Activated naive CD4-positive, alpha-beta T cell treated with Interleukin-2 at 50 U/mL for 16 hours (primary cell): ENCODE measurements at places on chromosomes 4 and X.
A peak's percentile ranks its signal among the peaks of the same experiment; 100 is the strongest.

GRCh38 chr4:39660045-39660444 lies 21.4 kb upstream of the SMIM14 start:
- no peak for DNase-seq

DNA sequence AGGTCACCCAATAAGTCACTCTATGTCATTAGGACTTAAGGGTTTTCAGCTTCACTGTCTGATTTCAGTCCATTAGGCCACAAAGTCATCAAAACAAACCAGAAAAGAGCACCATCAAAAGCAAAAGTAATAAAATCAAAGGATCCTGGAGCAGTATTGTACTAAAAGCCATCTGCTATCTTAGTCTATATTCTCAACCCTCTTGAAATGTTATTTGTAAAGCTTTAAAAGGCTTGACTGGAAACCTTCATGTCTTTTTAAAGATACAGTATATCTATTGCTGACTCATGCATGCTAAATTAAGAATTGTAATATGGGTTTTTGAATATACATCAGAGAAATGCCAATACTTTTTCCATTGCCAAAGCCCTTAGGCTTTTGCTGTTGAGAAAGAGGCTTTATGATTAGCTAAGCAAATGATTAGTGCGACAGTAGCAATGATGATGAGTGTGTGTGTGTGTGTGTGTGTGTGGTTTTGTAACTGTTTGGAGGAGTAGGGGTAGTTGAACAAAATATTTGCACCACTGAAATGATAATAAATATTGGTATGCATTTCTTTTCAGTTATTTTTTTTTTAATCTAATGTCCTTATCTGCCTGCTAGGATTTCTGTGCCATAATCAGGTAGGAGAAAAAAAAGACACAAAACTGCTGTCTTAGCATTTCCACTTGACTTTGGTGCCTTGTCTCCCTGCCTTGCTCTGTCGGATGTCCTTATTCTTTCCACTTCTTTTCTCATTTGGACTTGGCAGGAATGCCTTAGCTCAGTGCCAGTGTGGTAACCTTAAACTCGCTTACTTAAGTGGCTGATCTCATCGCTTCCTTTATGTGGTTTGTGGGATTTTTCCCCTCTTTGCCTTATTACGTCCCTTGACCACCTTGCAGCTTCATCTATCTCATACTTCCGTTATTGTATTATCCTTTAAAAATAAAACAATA lies 119.7 kb downstream of the PCDH7 start:
- DNase-seq: no peak

GRCh38 chr4:82780752-82781231 lies 17.8 kb downstream of the SCD5 start:
- no peak for DNase-seq

DNA sequence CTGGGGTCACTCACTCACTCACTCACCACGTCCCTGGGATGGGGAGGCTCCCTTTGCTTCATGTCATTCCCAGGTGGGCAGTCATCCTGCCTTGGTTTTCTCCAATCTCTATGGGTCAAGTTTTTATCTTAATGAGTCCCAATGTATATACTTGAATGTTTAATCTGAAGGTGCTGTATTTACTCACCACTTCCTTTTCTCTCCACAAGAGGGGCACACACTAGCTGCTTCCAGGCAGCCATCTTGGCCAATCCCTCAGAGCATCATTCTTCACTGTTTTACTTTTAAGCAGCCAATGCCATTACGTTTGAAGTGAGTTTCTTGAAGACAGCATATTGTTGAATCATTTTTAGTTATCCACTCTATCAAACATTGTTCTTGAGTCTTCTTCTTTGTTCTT lies 153.4 kb upstream of the ARSJ start:
- DNase-seq: no peak

DNA sequence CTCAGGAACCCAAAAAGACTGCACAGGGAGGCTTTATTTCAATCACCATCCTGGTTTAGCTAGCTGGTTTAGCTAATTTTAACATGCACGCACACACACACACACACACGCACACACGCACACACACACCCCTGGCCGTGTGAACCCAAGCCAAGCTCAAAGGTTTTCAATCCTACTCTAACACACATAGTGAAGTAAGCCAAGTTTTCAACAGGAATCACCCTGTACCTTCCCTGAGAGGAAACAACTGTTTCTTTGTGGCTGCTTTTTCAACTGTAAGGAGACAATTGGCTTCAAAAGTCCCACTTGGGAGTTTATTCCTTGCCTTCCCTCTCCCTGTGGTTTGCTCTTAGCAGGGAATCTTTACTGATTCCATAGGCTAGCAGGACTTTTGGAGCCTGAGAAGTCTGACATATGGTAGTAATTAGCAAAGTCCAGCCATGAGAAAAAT lies 98.9 kb upstream of the BMP3 start:
- no peak for DNase-seq

- DNase-seq: no peak
Observed at GRCh38 chr4:84531689-84532088, 32.6 kb upstream of the NKX6-1 start.

DNA sequence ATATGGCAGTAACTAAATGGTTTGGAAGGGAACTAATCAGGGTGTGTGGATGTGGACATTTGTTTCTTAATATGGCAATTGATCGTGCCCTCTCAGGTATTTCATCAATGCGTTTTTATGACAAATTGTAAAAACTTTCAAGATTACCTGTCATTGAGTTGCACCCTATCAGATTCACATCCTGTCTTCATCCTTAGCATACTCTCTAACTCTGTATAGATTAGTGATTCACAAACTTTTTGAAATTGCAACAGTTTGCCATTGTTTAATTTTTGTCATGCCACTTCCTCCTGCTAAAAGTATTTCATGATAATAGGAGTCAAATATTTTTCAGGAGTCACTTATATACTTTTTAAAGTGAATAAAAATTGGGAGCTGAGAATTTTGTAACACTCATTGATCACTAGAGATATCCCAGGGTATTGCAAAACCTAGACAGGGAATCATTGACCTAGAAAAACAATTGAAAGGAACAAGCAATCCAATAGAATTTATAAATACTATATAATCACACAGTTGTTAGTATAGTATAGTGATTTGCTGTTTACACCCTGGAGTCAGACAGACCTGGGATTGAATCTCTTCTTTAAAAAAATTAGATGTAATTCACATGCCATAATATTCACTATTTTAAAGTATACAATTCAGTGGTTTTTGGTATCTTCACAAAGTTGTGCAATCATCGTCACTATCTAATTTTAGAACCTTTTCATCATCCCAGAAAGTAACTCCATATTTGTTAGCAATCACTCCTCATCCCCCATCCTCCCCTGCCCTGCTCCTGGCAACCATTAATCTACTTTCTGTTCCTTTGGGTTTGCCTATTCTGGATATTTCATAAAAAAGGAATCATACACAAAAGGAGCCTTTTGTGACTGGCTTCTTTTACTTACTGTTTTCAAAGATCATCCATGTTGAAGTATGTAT lies 8.9 kb downstream of the MID2 start:
- DNase-seq: no peak

GRCh38 chr4:86967073-86967472 lies 32.3 kb downstream of the AFF1 start:
- DNase-seq: no peak

DNA sequence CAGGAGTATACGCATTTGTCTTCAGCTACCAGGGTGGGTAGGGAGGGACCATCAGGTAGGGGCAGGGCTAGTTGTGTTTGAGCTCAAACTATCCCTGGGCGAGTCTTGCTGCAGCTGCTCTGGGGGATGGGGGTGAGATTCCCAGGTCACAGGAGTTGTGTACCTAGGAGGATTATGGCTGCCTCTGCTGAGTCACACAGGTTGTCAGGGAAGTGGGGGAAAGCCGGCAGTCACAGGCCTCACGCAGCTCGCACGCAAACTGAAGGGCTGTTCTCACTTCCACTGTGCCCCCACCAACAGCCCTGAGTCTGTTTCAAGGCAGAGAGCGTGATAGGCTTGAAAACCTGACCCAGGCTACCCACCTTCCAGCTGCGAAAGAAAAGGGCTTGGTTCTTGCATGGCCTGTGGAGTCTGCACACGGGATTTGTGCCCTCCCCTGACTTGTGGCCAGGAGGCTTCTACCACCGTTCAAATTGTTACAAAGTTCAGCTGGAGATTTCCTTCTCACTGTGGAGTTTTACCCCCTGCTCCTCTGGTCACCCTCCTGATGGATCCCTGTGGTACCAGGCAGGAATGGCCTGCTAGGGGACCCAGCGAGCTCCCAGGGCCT lies 63.8 kb downstream of the ARFIP1 start:
- DNase-seq: no peak

GRCh38 chr4:8893624-8894423 lies 22.2 kb upstream of the HMX1 start:
- DNase-seq: no peak

DNA sequence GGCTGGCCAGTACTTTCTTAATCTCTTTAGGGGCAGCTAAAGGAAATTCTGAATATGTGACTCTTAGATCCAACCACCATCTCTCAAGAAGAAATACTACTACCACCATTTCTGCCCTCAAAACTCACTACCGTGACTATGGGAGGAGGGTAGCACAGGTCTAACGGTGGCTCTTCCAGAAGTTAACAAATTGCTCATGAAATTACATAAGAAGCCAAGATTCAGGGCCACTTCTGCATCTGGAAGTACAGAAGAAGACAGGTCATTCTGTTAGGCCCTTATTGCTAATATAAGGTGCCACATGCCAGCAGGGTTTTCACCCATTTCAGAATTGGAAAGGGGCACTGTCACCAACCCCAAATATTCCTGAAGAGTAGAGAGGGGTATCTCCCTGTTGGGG lies 19.6 kb upstream of the NKRF start:
- DNase-seq: no peak

DNA sequence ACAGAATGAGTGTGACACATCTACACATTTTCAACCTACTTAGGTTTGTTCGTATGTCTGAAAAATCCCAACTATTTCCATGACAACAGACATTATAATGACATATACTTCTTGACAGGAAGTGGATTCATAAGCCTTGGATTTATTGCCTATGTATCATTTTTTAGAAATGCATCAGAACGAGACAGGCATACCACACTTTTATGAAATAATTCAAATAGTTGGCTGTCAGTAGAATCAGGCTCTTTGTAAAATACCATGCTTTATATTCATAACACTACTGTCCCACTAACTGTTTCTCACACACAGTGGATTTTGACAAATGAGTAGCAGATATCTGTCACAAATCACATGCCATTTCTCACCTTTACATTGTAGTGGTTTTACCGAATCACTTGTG lies 173.2 kb downstream of the BEND2 start:
- no peak for DNase-seq

DNA sequence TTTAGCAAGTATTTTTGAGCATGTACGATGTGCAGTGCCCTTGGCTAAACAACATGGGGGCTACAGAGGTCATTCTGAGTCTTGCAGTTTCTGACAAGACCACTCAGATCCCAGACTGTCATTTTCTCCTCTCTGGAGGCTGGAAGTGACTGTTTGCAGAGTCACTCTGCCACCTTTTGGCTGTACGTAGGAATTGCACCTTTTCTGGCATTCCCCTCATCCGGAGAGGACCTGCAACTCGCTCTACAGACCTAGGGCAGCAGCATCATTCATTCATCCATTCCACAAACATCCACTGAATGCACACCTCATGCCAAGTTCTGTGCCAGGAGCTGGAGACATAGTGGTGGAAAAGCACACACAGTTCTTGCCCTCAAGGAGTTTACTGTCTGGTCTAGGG lies 160.4 kb upstream of the GPR101 start:
- peak; percentile 4 for DNase-seq

GRCh38 chr4:152486429-152487389 lies 49.2 kb downstream of the FBXW7 start:
- no peak for DNase-seq

DNA sequence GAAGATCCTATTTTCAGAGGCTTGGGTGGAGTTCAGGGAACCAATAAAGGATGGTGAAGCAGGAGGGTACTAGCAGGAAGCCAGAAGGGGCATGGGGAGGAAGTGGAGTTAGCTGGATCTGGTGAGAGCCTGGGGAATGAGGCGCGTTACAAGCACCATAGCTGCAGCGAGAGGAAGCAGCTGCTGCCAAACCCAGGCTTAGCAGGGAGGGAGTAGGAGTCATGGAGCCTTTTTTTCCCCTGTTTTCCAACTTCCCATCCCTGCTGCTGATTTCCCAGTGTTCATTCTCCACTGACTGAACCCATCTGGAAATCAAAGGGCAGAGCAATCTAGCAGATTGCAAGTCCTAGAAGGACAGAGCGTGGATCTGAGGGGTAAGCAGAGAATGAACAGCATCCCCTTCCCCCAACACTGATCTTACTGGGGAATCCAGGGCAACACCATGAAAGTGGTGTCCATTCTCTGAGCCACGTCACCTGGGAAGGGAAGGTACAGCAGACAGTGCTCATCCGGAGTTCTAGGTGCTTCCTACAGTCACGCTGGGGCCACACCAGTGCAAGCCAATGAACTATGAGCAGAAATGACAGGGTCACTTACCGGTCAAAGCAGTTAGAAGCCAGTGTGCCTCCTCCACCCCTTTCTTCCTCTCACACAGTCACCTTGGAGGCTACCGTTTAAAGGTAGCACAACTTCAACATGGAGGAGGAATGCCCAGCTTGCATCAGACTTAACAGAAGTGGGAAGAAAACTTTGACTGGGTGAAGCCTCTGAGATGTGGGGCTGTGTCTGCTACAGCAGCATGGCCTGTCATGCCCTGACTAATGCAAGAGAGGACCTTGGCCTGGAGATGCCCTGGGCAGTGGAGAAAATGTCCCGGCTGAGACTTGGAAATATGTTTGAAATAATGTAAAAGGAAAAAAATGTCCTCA lies 36.7 kb downstream of the SMIM20 start:
- DNase-seq: no peak

DNA sequence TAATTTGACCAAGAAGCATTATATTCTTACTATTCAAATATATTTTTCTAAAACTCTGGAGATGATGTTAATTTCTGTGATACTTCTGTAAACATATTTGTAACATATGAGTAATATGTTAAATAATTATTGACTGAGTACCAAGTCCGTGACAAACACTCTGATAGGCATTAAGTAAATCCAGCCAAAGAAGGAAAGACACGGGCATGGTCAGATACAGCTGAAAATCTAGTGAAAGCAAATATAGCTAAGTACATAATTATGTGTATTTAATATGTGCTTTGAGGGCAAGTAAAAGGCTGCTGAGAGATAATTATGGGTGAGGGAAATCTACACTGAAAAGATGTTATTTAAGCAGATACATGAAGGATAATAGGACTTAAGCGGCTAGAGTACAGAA lies 1263.6 kb upstream of the ADGRL3 start:
- no peak for DNase-seq

DNA sequence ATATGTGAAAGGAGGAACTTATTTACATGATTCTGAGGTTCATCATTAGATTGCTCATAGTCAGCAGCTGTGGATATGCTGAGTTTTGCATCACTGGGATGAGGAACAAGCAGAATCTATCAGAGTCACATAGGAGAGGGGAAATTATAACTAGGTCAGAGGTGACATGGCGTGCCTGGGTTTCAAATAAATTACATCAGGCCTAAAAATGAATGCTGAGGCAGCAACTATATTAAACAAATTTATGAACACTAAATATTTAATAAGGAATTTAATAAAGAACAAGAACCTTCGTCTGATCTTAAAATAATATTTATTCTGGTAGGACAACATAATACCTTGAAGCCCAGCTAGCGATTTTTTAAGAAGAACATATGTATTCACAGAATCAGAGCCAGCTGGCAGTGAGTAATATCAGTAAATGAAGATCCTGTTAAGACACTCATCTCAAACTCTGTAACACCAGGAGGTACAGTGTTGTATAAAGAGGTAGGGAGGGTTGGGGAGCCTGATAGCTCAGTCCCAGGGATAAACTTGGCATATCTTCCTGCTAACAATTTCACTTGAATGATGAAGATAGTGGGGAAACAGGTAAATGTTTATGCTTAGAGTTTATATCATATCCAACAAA lies 60.9 kb upstream of the HS3ST1 start:
- no peak for DNase-seq
